ENCODE measurements at places on chromosomes 11 and 22.

GRCh38 chr11:130655300-130655699 is 206.9 kb downstream of the ADAMTS15 start:
- DNase-seq, result no peak

DNA sequence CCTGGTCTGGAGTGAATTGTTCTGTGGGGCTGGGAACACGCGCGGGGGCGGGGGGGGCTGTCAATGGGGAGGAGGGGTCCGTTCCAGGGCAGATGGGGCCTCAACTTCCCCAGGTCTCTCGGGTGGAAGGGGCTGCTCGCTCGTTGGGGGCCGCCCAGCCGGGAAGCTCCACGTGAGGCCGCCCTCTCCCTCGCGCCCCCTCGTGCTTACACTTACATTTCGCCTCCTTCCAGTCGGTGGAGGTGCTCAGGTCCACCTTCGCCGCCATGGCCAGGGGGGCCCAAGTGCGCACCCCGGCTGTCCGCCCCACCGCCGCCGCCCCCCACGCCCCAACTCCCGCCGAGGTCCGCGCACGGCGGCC is 452 bp downstream of the MACROD1 start:
- no peak for DNase-seq

DNA sequence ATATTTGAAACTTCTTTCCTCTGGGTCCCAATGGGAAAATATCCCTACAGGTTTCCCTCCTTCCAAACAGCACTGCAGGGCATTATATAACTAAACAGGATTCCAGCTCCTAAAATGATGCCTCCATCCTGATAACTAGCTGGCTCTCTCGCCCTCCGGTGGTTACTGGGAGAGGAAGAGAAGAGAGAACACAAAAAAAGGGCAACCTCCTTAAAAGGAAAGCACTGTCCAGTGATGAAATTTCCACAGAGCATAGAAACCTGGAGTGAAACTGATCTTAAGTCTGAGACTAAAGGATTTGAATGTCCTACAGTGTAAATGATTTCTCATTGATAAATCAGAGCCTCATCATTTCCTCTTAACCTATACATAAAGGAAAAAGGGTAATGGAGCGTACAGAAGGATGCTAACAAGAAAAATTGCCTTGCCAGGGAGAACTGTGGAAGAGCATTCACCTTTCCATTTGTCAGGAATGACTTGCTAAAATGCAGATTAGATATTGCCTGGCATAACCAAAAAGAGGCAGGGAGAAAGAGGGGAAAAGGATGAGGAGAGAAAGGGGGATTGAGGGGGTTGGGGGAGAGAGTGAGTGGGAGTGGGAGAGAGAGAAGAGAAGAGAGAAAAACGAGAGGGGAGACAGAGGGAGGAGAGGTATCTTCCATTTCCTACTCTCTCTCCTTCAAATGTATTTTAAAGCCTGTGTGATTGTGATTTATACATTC is 121.3 kb downstream of the APOL5 start:
- DNase-seq, result no peak

GRCh38 chr22:24516301-24516737 is 21.2 kb downstream of the UPB1 start:
- DNase-seq, result no peak

DNA sequence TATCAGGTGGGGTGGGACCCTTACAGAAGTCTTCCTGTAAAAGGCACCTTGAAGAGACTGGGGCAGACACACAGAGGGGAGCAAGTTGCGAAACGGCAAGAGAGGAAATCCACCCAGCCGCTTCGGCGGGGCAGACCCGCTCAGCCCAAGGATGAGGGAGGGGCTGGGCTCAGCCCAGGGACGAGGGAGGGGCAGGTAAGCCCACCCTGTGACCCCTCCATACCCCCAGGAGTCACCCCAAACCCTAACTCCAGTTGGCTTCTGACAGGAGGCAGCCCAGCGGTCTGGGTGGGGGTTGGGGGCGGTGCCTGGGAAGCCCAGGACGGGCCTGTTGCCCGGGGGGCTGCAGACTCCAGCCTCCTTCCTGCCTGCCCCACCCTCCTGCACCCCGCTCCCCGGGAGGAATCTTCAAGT is 965 bp downstream of the OSBPL5 start:
- peak; percentile 27 for DNase-seq

- DNase-seq, result no peak
Measured at GRCh38 chr11:102831489-102832440, 11.6 kb downstream of the MMP3 start.

GRCh38 chr22:25623310-25623734 is 58.8 kb downstream of the GRK3 start:
- no peak for DNase-seq

GRCh38 chr11:12167061-12168000 is 56.9 kb downstream of the MICAL2 start:
- DNase-seq, result no peak

DNA sequence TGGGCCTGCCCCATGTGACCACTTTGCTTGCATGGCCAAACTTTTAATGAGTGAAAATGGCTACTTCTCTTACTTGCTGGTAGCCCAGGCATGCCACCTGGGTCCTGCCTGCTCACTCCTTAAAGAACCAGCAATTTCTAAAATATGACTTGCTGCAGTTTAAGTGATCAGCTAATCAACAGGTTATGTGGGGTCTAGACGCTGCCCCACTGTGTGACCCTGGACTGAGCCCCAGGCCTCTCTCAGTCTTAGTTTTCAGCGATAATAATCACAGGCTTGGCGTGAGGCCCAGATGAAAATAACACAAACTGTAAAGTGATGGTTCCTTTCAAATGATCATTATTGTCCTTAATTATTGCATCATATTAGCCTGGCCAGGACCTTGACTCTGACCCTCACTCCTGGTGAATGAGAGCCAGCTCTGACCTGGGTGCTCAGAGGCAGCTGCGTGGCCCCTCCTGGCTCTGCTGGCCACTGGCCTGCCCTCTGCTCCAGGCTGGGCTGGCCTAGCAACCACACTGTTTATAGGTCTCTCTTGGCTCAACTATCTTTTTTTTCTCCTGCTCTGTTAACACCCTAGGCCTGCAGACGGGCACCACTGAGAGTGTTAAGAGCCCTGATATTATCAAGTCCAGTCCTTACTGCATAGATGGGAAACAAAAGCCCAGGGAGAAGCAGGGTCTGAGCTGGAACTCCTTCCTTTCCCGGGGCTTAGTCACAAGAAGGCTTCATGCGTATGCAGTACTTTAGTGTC is 89.7 kb downstream of the RRM1 start:
- peak; percentile 24 for DNase-seq

DNA sequence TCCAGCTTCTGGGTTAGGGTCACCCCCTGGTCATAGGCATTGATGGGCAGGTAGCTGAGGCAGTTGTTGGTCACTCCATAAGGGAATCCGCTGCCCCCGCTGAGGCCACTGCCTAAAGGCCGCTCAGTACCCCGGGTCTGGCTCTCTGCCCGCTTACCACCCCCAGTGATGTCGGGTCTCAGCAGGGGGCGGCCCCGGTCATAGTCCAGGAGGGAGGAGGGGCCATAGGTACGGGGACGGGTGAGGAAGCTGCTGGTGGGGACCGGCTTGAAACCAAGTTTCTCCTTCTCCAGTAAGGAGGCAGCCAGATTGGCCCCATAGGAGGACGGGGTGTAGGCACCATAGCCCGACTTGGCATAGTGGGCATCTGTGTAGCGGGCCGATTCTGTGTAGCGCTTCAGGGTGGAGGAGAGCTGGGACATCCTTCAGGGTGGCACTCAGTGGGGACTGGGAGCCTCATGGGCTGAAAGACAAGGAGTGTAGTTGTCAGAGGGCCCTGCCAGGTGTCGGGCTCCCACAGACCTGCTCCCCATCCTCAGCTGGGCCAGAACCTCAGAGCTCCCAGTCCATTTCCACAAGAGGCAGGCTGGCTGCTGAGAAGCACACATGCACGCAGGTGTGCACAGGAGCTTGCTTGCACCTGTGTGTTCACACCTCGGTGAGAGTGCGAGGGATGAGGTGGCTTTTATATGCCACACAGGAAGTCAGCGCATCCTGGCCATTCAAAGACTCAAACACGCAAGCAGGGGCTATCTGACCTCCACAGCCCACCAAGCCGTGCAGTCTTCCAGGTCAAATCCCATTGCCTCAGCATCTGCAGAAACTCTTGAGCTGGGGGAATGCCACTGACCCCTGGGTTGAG is 8.2 kb downstream of the USP2 start:
- DNase-seq, result no peak

DNA sequence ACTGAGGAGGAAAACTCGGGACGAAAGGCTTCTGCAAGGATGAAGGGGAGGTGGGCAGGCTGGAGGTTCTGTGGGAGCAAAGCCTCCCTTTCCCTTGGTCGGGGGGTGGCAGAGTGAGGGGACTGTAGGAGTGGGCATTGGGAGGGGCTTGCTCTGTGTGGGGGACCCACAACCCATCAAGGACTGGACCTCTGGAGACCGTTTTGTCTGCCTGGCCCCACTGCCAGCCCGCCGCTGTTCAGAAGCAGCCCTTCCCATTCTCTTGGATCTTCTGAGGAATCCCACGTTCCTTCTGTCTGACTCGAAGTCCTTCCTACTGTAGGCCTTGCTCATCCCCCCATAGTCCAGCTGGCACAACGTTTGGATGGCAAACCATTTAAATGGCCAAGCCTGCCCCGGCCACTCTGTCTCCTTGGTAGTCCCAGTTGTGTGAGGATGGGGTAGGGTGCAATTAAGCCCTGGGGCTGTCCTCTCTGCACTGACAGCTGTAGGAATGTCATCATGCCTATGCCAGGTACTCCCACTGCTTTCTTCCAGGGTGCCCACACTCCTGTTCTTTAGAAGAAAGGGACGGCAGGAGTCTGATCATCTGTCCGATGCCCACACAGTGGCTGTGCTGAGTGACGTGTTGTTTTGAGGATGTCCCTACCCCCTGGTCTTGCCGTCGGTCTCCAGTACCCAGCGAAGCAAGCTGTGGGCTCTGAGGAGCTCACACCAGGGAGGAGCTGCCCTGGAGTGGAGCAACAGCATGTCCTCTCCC is 17.0 kb upstream of the NECTIN1 start:
- no peak for DNase-seq

DNA sequence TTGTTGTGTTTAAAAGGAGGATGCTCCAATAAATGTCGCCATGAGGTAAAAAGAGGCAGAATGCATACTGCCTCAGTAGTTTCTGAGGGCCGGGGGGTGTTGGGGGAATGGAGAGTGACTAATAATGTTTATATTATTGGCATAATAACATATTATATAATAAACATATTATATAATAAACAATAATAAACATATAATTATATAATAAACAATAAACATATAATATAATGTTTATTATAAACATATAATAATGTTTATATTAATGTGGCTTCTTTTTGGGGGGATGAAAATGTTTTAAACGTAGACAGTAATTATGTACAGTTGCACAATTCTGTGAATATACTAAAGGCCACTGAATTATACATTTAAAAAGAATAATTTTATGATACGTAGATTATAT is 35.6 kb downstream of the TRIM66 start:
- no peak for DNase-seq

- no peak for DNase-seq
Measured at GRCh38 chr22:26923531-26923930, 266.1 kb downstream of the MIAT start.

DNA sequence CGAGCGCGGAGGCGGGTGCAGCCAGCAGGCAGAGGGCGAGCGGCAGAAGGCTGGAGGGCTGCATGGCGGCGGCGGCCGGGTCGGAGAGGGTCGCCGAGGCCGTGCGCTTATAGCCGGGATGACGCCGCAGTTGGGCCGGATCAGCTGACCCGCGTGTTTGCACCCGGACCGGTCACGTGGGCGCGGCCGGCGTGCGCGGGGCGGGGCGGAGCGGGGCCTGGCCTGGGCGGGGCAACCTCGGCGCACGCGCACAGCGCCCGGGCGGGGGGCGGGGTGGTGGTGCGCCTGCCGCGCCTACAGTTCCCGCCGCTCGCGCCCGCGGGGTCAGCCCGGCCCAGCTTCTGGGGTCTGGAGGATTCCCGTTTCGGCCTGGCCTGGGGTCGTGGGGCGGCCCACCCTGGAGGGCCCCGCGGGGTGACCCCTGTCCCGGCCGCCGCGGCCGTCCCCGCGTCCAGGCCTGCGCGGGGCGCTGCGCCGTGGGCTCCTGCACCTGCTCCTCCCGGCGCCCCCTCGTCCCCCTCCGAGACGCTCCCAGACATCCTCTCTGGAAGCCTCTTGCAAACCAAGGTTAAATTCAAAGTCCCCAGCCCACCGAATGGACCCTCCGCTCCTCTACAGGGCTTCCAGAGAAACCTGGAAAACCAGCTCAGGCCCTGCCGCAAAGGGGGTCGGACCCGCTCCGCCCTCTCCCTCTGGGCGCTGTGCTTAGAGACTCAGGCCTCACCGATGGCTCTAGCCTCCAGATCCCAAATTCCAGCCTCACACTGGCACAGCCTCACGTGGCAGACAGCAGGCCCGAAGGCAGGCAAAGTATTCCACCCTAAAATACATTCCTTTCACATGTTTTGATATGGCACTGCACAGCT is at the start of gene CTSD:
TSS of gene CTSD (minus strand) at position 132 of the 866 bp plus-strand sequence. CDS start at position 64, 68 bp downstream.
- DNase-seq, result peak; percentile 93

DNA sequence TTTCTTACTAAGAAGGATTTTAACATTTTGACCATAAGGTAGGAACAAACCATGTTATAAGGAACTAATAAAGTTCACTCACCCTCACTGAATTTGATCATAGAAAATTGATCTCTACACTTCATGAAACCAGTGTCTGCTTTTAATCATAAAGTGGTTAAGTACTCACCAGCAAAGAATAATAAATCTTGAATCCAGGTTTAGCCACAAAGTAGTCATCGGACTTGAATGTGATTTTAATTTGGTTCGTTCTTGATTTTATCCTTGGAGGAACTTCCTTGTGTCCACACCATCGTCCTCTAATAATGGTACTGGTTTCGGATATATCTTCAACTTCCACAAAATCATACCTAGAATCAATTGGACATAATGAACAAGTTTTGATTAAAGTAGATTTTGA is 40.5 kb upstream of the DDI1 start:
- DNase-seq, result no peak

GRCh38 chr11:77121876-77122575 is 6.0 kb upstream of the MYO7A start:
- no peak for DNase-seq

DNA sequence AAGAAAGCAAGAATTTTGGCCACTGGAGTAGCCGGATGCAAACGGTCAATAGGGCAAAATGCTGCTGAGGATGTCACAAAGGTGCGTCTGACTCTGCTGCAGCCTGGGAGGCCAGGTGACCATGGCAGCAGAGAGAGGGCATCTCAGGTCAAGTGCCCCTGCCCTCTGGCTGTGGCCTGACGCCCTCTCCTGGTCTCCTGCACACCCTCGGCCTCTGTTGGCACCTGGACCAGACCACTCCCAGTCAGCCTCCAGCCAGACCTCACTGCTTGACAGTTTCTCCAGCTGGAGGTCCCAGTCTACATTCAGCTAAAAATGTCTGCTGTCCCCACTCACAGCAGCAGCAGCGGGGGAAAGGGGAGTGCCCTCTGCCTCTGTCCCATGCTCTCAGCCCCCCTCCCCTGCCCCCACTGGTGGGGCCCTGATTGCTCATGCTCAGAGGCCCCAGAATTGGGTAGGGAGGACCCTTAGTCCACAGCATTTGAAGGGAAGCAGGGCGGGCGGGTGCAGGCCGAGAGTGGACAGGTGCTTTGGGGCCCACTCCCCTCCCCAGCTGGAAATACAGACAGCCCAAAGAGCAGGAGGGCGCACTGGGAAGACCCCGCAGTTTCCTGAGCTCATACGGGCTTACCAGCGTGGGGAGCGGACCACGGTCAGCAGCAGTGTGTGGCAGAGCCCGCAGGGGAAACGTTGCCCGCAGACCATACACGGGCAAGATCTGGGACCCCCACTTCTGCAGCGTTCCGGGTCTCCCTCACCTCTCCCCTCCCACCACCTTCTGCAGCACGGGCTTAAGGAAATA is 1.6 kb upstream of the BRSK2 start:
- no peak for DNase-seq

Data from left ventricle myocardium inferior (tissue), 1 donor.